NCI-H345 (cell line): ENCODE measurements at places on chromosomes 4 and X.

DNA sequence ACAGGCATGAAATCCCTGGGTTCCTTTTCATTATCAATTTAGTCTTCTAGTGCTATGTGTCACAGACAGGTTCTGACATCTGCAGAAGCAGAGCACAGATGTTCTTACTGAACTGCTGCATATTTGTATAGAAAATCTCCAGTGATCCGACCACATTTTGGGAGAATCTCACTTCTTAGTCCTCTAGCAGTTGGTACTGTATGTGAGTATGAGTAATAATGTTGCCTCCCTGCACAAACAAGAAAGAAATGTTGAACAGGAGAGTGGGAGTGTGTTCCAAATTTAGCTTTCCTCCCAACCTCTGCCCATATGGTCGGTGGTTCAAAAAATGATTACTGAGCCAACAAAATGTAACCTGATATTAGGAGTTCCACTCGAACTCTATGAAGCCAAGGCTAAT, 165.3 kb upstream of the GPC4 start:
- DNase-seq: no peak

- no peak for DNase-seq
Observed at GRCh38 chr4:109990261-109991257, 77.9 kb downstream of the EGF start.

- DNase-seq: no peak
Observed at GRCh38 chr4:54085284-54085683, 14.7 kb upstream of the GSX2 start.

DNA sequence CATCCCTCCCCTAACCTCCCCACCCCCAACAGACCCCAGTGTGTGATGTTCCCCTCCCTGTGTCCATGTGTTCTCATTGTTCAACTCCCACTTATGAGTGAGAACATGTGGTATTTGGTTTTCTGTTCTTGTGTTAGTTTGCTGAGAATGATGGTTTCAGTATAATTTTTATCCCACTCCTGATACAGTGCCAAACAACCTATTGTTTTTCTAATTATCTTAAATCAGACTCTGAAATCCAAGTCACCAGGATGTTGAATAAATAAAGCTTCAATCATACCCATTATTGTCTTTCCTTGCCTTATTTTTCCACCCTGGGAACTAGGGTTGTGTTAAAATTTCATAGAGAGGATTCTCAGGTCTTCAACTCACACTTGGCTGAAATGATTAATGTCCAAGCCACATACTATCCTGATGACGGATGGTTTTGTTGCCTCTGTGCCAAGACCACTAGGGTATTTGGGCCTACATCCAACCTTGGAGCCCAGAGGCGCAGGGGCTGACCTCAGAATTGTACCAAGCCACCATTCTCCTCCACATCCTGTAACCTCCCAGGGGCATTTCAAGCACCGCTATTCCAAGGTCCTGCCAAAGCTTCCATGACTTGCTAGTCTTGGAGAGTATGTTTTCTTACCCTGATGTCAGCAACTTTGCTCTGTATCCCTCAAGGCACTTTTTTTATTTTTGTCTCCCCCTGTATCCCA, 332.4 kb downstream of the ARHGAP24 start:
- no peak for DNase-seq

GRCh38 chr4:61277785-61278760, 77.9 kb downstream of the ADGRL3 start:
- DNase-seq: peak; percentile 51
